ENCODE measurements at places on chromosomes 2 and 18.

- no peak for DNase-seq
Measured at GRCh38 chr2:134669731-134670669, 48.8 kb downstream of the TMEM163 start.

GRCh38 chr2:115364093-115364492 is 921.7 kb downstream of the DPP10 start:
- no peak for DNase-seq

GRCh38 chr2:8252997-8253694 is 428.7 kb upstream of the ID2 start:
- peak; percentile 98 for DNase-seq

- DNase-seq, result no peak
Measured at GRCh38 chr18:42340423-42341009, 385.5 kb downstream of the PIK3C3 start.

DNA sequence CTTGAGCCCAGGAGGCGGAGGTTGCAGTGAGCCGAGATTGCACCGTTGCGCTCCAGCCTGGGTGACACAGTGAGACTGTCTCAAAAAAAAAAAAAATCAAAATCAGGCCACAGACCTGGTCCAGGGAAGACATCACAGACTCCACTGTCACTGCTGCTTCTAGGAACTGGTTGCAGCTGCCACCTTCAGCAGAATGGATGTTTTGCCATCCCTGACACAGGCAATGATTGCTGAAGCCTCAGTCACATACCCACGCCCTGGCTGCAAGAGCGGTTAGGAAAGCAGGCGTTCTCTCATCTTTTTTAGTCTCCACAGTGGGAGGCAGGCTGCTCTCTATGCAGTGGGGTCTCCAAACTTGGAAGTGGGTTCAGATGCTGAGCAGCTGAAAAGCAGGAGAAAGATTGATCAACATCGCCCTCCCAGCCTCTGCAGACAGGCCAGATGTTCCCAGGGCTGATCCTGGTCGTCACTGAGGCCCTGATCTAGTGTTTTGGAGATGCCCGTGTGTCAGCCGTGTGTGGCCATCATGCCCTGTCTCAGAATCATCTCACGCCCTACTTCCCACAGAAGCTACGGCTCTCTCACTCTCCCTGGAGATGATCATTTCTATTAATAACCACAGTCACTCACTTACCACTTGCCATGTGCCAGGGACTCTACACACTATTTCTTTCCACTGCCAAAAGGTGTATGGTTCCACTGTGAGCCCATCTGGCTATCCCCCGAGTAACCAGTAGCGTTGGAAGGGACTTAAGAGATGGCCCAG is 91.8 kb downstream of the PLB1 start:
- no peak for DNase-seq

GRCh38 chr18:38466426-38466825 is 900.8 kb upstream of the CELF4 start:
- no peak for DNase-seq

DNA sequence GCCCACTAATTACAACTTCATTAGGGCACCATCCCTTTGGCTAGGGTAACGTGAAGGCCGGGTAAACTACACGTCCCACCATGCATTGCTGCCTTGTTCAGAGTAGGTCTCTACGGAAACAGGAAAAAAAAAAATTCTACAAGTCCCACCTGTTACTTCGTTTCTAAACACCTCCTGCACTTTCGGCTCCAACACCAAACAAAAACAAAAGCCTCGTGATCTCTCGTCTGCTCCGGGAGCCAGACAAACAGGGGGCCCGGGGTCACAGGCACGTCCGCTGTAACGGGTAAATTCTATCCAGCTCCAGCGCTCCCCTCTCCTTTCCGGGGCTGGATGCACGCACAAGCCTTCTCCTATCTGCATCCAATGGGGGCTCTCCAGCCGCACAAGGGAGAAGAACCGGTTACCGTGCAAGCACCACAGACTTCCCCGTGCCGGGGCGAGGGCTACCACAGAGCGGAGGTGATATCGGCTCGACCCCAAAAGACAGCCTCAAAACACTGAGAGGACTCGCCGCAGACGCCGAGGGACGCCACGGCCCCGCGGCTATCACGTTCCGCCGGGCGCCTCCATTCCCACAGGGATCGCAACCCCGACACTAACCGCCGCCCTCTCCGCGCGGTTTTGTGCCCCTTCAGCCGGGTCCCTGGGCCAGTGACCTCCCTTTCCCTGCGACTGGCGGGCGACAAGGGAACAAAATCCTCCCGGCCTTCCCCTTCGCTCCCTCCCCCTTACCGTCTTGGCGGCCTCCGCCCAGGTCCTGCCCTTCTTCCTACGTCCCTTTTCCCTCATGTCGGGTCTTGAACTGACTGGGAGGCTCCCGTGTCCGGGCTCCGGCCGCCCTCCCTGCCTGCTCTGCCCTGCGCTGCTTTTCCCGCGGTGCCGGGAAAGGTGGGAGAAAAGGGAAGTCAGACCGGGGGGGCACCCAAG is 591 bp downstream of the ASXL2 start:
- DNase-seq, result peak; percentile 50

- peak; percentile 86 for DNase-seq
Measured at GRCh38 chr2:176455816-176456291, 186.6 kb downstream of the MTX2 start.

GRCh38 chr2:3585261-3586109 is 9.4 kb upstream of the COLEC11 start:
- no peak for DNase-seq

DNA sequence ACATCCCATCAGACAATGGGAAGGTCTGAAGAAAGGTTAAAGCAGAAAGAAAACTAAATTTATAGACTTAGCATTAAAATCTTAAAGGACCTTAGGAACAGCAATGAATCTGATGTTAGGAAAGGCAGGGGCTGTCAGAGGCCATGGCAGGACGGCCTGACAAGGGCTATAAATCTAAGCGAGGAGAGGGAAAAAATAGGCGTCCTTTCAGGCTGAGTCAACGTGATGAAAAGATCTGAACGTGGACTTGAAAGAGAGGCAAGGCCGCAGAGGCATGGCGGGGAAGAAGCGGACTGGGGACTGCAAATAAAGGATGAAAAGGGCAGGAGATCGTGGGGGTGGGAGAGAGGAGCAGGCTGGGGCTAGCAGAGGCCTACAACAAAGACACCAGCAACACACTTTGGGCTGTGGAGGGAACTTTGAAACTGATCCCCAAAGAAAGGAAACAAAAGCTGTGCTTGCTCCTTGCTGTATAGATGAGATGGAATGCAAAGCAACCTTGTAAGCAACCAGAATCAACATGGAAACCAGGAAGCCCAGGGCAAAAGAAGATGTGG is 145.6 kb downstream of the NRP2 start:
- DNase-seq, result no peak

- DNase-seq, result no peak
Measured at GRCh38 chr2:142822190-142822589, 55.3 kb upstream of the KYNU start.

DNA sequence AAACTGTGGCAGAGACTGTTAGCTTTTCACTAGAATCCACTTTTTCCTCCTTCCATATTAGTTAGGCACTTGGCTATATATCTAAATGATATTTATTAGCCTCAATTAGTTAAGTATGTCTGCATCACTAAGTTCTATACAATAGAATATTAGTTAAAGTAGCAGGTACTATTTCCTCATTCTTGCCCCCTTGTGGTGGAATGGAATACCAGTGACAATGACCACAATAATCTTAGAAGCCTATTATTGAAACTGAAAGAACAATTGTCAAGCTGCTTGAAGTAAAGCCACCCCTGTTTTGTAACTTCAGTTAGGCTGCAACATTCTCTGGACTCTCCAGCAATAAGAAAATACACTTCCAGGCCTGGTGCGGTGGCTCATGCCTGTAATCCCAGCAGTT is 476.3 kb upstream of the VWC2L start:
- DNase-seq, result no peak

DNA sequence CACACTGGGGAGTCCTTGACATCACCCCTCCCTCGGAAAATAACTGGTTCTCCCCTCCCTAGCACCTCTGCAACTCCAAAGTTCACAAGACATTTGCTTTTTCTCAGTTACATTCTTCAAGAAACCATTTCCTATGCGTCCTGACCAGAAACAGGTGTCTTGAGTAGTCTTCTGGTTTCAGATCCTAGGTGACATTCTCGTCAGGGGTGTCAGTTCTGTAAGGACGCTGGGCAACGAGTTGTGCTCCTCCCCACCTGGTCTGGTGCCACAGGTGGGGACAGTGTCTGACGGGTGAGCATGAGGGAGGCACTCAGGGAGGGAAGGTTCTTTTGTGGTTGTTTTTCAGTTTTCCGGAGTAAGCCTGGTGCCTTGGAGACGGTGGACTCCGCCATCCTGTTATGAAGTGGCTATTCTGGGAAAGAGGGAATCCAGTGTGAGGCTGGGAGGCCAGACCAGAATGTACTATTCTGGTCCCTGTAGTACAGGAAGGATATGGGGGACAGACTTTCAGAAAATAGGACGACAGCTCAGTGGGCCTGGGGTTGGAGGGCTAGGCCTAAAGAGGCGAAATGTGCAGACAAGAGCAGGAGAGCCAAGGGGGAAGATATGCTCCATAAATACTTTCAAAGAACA is 50.6 kb downstream of the EPAS1 start:
- no peak for DNase-seq

DNA sequence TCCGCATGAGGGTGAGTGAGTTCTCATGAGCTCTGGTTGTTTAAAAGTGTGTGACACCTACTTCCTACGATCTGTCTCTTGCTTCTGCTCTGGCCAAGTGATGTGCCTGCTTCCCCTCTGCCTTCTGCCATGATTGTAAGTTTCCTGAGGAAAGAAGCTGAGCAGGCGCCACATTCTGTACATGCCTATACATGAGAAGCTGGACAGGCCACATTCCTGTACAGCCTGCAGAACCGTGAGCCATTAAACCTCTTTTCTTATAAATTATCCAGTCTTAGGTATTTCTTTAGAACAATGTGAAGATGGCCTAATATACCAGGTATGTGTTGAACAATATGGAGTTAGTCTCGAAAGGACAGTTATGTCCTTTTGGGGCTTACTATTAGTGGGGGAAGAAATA is 281.0 kb downstream of the ALK start:
- no peak for DNase-seq

DNA sequence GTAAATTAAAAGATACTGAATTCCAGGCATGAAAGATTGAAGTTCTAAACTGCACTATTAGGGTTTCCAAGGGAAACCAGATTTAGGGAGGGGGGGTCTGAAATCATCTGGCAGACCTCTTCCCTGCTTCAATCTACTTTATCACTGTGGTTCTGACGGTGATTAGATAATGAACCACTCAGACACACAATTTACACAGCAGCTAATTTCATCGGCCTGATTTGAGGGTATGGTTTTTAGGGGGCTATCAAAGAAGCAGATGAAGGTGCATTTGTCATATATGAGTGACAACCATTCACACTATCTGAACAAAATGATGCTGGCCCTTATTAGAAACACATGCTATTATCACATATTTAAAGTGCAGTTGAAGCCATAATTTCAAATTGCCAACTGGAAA is 106.0 kb downstream of the OLA1 start:
- no peak for DNase-seq

- no peak for DNase-seq
Measured at GRCh38 chr18:37321582-37322491, 243.8 kb downstream of the CELF4 start.

DNA sequence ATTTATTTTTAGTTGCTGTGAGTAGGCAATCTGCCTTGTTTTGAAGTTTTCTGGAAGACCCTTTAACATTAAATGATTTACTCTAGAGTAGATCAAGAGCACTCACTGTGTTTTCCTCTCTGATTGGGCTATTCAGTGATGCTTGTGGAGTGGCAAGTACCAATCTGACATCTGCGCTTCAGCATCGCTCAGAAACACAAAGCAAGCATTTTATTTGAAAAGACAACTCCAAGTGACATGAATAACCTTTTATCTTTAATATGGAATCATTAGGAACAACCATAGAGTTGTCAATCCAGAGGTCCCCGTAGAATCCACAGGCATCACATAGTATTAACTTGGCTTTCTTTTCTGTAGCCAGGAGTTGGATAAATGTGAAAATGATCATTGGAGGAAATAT is 114.7 kb downstream of the CPS1 start:
- DNase-seq, result no peak

GRCh38 chr2:218371983-218372350 is 10.1 kb upstream of the SLC11A1 start:
- DNase-seq, result no peak

- no peak for DNase-seq
Measured at GRCh38 chr2:108367561-108368175, 10.1 kb upstream of the SULT1C4 start.

- DNase-seq, result no peak
Measured at GRCh38 chr2:25032901-25033300, 9.0 kb upstream of the EFR3B start.

GRCh38 chr2:80062298-80062697 is 242.3 kb downstream of the LRRTM1 start:
- DNase-seq, result no peak

- no peak for DNase-seq
Measured at GRCh38 chr2:122530814-122531213, 775.4 kb downstream of the TSN start.

- DNase-seq, result no peak
Measured at GRCh38 chr18:12310762-12311161, 2.7 kb downstream of the TUBB6 start.

GRCh38 chr18:3321133-3321812 is 59.3 kb downstream of the MYL12B start:
- no peak for DNase-seq

GRCh38 chr2:47569658-47570475 is 166.9 kb downstream of the MSH2 start:
- no peak for DNase-seq

GRCh38 chr2:160635488-160635887 is 141.9 kb upstream of the RBMS1 start:
- no peak for DNase-seq

DNA sequence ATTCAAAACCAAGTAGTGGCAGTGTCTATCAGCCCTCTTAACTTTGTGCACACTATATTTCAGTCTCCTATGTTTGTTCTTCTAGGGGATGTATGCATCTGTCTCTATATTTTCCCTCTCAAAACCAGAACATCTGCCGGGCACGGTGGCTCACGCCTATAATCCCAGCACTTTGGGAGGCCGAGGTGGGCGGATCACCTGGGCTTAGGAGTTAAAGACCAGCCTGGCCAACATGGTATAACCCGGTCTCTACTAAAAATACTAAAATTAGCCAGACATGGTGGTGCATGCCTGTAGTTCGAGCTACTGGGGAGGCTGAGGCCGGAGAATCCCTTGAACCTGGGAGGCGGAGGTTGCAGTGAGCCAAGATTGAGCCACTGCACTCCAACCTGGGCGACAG is 9.9 kb upstream of the GAREM2 start:
- DNase-seq, result no peak

- no peak for DNase-seq
Measured at GRCh38 chr2:230564805-230565779, 147.6 kb upstream of the CAB39 start.

- no peak for DNase-seq
Measured at GRCh38 chr2:20052229-20052851, 912 bp upstream of the LAPTM4A start.

GRCh38 chr2:203870941-203871340 is 3.4 kb downstream of the CTLA4 start:
- DNase-seq, result no peak

DNA sequence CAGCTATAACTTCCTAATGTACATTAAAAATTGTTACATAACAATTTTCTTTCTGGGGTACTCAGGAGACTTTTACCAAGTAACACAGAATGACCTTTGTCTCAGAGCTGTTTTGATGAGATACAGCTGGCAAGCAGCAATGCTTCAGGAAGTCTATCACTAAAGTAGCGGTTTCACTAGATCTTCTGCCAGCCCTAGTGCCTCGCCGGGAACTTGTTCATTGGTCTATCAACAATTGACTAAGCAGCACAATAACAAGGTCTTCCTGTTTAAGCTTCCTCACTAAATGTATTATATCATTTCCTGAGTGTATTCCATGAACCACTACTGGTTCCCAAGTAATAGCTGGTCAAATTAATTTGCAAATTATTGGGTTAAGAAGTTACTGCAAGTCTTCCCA is 69.2 kb downstream of the TRIP12 start:
- no peak for DNase-seq

All from SHP77 (cell line).